Skin of body (tissue), 3 donors: ENCODE measurements at places on chromosomes 7 and 10. TPM values are rescaled to one million over a fixed set of nuclear protein-coding genes. Genes with fewer than 3 reads are reported as not detected.

Gene CTAGE15
- total RNA-seq: 5.9 TPM

Gene ZNF138
- 16.0 TPM for total RNA-seq

Gene HOXA9
- total RNA-seq: 9.6 TPM

Gene WEE2
- 0.10 TPM for total RNA-seq

Gene MACROH2A2
- 10.2 TPM for total RNA-seq

Gene DENND10
- total RNA-seq: 35.0 TPM
